Large intestine (tissue), 12 donors: ENCODE measurements at places on chromosomes 13 and 19.

- DNase-seq = no peak
These were observed 132.1 kb upstream of the MCF2L start for GRCh38 chr13:112836940-112837339.

GRCh38 chr19:35265900-35266519, 2.8 kb upstream of the USF2 start:
- DNase-seq = no peak

DNA sequence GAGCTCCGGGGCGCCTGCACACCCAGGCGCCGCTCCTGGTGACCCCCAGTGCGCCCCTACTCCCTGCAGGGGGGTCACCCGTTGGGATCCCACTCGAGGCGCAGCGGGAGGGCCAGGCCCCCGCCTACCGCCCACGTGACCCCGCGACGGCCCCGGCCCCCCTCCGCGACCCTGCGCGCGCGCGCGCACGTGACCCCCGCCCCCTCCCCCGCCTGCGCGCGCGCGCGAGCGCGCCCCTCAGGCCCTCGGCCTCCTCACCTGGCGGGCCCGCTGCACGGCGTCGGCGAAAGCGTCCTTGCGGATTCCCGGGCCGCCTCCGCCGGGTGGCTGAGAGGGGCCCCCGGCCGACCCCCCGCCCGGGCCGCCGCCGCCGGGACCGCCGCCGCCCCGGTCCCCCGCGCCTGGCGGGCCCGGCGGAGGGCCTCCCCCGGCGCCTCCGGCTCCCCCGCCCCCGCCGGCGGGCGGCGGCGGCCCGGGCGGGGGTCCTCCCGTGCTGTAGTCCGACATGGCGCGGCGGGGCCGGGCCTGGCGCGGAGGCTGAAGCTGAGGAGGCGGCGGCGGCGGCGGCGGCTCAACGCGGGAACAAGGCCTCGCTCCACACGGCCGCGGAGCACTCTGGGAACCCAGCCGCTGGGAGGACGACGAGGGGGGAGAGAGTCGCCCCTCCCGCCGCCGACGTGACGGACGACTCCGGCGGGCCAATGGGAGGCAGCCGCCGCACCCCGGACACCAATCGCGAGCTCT, at the start of gene KHSRP:
Gene KHSRP (minus strand): TSS at position 617 of the 744 bp plus-strand sequence. CDS start 110 bp downstream, at position 507.
- no peak for DNase-seq

DNA sequence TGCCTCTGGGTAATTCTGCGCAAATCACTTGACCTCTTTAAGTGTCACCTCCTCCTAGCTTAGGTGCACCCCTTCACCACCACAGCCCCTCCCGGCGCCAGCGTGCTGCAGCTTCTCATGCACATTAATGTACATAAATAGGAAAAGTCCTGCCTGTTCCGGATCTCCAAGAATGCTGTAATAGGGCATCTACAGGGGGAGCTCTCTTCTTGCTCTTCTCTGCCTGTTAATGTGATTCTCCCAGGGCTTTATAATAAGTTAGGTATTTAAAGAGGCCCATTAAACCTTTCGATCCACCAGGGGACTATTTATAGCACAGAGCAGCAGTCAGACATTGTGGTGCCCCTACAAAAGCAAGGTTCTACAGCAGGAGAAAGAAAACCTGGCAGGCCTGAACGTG, 35.3 kb downstream of the SOX1 start:
- no peak for DNase-seq

GRCh38 chr19:8526345-8527091, 12.6 kb upstream of the ZNF414 start:
- DNase-seq = peak; percentile 91

DNA sequence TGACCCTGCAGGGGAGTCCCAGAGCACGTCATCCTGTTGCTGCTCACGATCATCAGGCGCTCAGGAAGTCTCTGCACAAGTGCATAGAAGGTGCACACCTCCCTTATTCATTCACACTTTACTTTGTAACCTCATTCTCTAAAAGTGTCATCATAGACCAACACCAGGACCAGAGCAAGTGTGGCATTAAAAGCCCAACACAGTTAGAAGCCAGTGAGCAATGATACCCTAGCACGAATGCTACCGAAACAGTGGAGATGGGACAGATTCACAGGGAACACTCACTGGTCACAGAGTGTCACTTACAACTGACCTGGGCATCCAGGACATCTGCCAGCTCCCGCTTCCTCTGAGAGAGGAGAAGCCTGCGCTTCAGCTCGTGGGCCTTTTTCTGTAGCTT, 17.0 kb downstream of the HAUS8 start:
- no peak for DNase-seq

- DNase-seq = peak; percentile 74
These were observed 62.9 kb downstream of the DCT start for GRCh38 chr13:94416454-94417080.

DNA sequence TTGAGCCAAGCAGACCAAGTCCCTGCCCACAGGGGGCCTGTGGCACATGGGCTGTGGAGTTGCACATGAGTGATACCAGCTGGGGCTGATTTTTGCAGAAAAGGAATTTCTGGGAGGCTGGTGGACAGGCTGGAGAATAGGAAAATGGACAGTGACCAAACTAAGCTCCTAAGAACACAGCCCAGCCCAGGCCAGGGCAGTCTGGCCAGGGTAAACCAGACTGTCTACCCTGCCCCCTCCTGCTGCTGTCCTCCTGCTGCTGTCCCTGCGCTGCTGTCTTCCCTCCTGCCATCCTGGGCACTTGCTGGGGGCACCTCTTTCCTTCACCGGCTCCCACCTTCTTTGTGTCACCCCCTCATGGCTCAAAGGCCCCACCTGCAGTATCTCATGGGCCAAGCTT, 219.2 kb downstream of the ZIC5 start:
- DNase-seq = no peak

GRCh38 chr13:47459512-47459911, 541.6 kb downstream of the SUCLA2 start:
- no peak for DNase-seq

- DNase-seq = no peak
These were observed 2.2 kb downstream of the GARIN5B start for GRCh38 chr19:55360902-55361301.

- DNase-seq = no peak
These were observed 440.4 kb downstream of the COG6 start for GRCh38 chr13:40095695-40096356.

- no peak for DNase-seq
These were observed 99.6 kb upstream of the SIAH3 start for GRCh38 chr13:45951166-45951565.

DNA sequence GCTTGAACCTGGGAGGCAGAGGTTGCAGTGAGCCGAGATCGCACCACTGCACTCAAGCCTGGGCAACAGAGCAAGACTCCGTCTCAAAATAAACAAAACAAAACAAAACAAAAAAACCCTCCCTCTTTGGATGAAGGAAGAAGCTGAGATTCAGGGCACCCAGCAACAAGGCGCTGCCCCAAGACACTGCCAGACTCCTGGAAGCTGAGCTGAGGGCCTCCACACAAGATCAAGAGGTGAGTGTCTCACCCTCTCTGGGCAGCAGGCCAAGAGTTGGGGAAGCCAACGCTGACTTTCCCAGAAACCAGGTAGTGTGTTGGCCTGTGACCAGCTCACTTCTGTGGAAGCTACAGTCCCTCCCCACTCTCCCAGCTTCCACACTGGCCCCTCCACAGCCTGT, 3.7 kb upstream of the TYROBP start:
- no peak for DNase-seq

DNA sequence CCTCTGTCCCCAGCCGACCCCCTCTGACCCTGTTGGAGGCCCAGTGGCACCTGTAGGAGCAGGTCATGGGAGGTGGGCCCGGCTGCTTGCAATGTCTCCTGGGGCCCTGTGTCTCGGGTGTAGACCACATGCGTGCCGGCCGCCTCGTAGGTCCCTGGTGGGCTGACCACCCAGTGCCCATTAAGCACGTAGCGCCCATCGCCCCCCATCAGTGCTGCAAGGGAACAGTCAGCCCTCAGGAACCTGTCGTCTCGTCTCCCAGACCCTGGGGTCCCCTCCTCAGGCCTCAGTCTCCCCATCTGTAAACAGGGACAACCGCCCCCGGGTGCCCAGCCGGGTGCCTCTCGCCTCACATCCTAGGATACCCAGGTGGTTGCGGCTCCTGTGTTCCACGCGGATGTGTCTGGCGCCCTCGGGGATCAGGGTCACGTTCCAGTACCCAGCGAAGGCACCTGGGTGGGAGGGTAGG, 5.6 kb downstream of the ADAMTSL5 start:
- DNase-seq = no peak

DNA sequence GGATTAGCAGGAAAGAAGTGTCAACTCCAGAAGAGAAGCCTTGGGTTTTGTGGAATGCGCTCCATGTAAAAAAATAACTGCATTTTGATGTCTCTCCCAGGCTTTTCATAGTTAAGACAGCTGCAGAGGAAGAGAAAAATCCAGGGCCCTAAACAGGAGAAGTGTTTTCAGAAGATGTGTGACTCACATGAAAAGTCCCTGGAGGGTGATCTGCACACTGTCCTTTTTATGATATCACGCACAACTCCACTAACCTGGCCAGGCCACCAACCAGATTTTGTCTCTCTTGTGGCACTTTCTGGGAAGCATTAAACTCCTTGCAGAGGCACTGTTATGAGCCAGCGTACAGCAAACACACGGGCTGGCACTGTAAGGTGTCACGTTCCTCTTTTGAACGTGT, 267.3 kb downstream of the FGF9 start:
- no peak for DNase-seq

- peak; percentile 89 for DNase-seq
These were observed 45.5 kb downstream of the IER2 start for GRCh38 chr19:13195678-13196077.
